ENCODE measurements at places on chromosomes 13 and 19.

DNA sequence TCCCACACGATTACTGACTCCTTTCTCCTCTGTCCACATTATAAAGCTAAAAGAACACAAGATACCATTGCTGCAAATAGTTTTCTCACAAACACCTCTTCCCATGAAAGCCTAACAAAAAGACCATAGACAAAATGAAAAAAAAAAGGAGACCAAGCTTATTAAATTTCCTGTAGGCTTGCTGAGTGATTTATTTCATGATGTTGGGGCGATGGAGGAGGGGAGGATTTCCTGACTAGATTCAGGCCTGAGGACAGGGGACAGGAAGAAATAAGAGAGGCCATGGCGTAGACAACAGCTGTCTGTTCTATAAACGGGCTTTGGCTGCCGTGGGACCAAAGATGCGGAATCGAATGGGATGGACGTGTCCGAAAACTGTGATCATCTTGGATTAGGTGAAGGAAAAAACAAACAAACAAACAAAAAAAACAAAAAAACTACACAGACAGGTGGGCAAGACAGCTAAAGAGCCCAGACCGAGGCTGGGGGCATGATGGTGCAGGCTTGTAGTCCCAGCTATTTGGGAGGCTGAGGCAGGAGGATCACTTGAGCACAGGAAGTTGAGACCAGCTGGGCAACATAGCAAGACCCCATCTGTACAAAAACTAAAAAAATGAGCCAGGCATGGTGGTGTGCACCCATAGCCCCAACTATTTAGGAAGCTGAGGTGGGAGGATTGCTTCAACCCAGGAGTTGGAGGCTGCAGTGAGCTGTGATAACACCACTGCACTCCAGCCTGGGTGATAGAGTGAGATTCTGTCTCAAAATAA lies 5.3 kb downstream of the TMPRSS9 start:
- DNase-seq = no peak

GRCh38 chr13:64723724-64724123 lies 2506.4 kb downstream of the PCDH9 start:
- DNase-seq = no peak

- no peak for DNase-seq
These were observed 78.8 kb downstream of the ZNF726 start for GRCh38 chr19:23993440-23993839.

DNA sequence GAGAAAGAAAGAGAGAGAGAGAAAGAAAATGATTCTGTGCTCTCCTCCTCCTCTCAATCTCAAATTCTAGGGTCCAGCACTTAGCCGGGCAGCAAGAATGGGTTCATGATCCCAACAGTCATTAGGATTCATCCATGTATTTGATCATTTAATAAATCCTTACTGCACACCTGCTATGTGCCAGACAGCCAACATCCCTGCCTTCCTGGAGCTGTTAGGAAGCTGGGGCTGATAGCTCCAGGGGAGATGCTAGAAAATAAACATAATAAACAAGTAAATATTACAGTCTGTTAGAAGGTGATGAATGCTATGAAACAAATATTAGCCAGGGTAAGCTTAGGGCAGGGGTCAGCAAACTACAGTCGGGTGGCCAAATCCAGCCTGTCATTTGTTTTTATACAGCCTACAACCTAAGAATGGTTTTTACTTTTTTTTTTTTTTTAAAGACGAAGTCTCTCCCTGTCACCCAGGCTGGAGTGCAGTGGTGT lies 9.9 kb upstream of the ACP7 start:
- DNase-seq = no peak

DNA sequence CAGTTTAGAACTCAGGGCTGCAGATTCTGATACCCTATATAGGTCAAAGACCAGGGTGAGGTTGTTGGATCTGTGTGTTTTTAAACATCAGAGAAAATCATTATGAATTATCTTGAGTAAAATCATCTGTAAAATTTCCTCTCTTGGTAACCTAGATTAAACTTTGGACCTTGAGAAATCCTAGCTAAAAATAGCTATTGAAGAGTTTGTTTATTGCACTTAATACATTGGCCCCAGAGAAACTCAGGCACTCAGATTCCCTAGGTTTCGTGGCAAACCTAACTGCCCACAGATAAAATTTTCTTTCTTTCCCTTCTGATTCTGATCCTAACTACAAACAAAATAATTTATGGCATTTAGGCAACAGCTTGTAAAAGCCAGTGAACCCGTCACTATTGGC lies 102.3 kb downstream of the GPC6 start:
- no peak for DNase-seq

- DNase-seq = peak; percentile 31
These were observed 32.0 kb upstream of the EPHX3 start for GRCh38 chr19:15264061-15264932.

- DNase-seq = no peak
These were observed 726 bp upstream of the TGFB1 start for GRCh38 chr19:41354343-41354953.

DNA sequence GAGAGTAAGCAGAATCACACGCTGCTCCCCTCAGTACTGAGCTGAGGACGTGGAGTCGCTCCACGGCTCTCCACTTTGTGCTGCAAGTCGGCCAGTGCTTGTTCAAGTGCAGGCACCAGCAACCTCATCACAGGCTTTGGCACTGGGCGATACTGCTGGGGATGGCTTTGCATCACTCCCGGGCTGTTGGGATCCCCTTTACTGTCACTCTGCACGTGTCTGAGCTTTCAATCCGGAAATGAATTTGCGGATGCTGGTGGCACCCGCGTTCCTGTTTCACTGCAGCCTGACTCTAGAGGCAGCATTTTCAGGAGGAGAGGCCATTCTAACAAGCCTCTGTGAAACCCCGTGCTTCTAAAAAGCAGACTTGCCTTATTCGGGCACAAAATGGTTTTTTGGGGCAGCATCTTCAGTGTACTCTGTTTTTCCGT lies 19.1 kb downstream of the SMARCA4 start:
- no peak for DNase-seq

All from stimulated activated CD8-positive, alpha-beta memory T cell treated with anti-CD3 and anti-CD28 coated beads, Interleukin-7, amount 100 ng/mL, for 1 hour (primary cell).